ENCODE measurements at places on chromosomes 2 and 18.

DNA sequence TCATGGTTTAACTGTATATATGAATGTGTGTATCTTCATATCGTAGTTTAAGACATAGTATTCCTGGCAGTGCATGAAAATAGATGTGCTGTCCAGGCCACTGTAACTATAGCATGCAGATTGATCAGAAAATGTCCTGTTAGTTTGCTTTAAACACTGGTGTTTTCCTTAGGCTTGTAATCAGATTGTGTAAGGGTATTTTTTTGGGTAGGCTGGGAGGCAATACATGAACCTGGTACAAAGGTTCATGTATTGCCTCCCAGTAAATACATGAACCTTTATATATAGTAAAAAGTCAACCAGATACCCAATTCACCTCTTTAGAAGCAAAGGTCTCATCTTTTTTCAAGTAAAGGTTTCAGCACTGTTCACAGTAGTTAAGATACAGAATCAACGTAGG is 1.6 kb downstream of the COQ10B start:
- no peak for DNase-seq

GRCh38 chr2:8307606-8308180 is 374.2 kb upstream of the ID2 start:
- DNase-seq, result no peak

- DNase-seq, result no peak
Measured at GRCh38 chr2:159462201-159462785, 154.1 kb downstream of the BAZ2B start.

DNA sequence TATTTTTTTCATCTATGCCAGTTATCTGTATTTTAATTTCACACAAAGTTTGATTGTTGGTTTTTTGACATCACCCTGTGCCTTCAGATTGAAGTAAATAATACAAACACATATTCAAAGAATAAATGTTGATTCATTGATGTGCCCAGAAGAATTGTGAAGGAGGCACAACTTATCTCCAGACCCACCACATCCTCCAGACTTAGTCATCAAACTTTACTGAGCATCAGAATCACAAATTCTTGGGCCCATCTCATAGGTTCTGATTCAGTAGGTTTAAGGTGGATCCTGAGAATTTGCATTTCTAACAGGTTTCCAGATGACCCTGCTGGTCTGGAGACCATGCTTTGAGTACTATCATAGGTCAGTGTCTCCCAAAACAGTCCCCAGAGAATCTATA is 82.8 kb upstream of the PIK3C3 start:
- no peak for DNase-seq

- no peak for DNase-seq
Measured at GRCh38 chr2:192410319-192410718, 215.6 kb upstream of the TMEFF2 start.

- DNase-seq, result no peak
Measured at GRCh38 chr18:27301615-27302378, 116.7 kb upstream of the CHST9 start.

DNA sequence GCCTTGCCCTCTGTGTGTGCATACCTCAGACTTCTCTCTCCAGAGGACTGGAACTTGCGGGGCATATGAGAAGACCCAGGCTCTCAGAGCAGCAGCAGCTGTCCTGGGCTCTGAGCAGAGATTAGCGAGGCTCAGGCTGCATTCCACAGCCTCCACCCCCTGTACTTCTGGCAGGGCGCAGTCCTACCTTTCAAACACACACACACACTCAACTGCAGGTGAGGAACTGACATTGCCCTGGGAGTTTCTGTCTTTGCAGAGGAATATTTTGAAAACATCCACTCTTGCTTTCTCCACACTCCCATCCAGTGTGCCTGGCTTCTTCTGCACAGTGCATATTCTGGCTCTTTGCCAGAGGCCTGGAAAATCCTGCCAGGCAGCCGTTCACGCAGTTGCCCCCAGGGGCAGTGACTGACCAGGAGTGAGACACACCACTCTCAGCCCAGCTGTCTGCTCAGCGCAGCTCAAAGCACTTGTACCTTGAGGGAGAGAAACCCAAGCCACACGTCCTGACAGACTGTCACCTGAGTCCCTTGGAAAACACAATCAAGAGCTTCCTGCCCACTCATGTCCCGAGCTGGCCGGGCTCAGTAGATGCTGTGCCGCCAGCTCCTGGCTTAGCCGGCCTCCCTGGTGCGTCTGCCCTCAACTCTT is 460.8 kb downstream of the RNF144A start:
- no peak for DNase-seq

DNA sequence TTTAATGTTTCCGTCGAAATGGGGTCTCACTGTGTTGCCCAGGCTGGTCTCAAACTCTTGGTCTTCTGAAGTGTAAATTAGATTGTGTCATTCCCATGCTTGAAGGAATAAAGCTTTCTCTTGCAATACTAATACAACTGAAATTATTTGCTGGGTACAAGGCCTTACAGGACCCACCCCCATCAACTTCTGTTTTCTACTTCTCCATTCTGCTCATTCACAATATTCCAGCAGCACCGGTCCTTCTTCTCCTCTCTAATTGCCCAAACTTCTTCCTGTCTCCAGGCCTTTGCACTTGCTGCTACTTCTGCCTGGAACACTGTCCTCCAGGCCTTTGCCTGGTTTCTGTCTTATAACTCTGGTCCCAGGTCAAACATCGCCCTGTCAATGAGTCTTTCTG is 73.8 kb downstream of the APOB start:
- DNase-seq, result no peak

GRCh38 chr2:137508739-137509384 is 455.4 kb upstream of the HNMT start:
- no peak for DNase-seq

DNA sequence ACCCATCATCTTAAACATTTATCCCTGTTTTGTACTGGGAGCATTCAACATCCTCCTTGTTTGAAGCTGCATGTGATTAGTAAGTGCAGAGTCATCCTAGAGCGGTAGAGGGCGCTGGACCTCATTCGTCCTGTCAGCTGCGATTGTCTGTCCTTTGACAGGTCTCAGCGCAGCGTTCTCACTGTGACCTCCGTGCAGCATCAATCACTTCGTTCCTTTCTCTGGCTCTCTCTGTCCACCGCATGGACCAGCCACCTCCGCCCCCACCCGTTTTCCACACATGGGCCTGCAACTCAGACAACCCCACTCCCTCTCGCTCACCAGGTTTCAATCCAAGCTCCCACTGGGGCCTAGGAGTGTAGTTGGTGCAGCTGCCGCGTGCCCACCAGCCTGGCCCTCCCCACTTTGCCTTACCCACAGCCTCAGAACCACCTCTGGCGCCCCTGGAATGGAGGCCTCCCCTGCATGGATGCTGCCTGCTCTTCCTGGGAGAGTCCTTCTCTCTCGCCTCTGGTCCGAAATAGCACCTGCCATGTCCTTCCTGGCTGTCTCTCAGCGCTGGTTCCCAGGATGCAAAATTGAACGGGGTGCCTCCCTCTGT is 90.5 kb downstream of the NDUFA10 start:
- peak; percentile 15 for DNase-seq

DNA sequence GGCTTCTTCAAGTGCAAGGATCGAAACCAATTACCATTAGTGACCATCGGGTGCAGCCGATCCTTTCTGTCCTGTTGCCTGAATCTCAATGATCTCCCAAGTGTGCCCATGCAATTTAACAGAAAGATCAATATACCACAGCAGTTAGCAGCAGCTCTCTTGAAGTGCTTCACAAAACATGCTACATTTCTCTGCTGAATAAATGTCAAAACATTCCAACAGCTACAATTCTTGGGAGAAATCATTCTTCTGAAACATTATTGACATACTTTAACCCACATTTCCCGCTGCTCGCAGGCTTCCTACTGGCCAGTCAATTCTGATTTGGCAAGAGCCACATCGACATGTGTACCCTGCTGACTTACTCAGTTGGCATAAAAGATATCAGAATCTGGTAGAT is 907.7 kb downstream of the TMEM182 start:
- DNase-seq, result no peak

DNA sequence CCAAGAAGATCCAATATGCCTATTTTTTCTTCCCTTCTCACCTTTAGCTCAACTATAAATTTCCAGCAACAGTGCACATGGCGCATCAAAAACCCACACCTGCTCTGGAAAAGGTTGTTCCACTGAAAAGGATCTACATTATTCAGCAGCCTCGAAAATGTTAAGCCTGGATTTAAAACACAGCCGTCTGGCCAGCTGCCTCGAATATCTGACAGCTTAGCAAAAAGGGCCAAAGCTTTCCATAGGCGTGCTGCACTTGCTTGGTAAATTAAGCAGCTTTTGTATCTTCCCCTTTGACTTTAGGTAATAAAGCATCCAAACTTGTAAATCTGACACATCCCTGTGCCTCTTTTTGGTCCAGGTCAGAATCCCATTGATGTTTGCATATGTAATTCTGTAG is 20.5 kb downstream of the DAPL1 start:
- no peak for DNase-seq

DNA sequence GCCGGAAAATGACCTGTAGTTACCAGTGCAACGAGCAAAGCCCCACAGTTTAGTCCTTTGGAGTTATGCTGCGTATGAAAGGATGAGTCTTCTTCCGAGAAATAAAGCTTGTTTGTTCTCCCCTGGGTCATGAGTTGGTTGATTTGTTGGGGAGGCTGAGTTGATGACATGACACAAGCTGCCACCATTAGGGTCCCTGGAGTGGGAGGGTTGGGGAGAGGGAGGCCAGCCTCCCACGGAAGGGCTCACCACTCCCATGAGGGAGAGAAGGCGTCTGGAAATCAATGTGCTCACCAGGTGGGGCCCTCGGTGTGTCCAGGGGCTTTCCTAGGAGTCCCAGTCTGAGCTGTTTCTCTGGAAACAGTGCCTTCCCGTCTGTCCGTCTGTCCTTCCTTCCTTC is 7.4 kb upstream of the DGKD start:
- DNase-seq, result no peak

- DNase-seq, result no peak
Measured at GRCh38 chr2:20838016-20838415, 15.1 kb upstream of the LDAH start.

DNA sequence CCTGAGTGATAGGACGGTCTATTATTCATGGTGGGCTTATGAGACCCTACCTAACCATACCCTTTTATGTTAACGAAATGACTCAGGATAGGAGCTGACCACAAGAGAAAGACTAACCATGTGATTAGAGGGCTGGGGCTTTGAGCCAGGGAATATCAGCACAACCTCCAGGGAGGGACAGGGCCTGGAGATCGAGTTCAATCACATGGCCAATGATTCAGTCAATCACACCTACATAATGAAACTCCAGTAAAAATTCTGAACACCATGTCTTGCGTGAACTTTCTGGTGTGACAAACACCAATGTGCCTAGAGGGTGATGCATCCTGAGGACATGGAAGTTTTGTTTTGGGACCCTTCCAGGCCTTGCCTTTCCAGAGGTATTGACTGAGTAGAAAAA is 2.2 kb upstream of the TEX51 start:
- DNase-seq, result no peak

DNA sequence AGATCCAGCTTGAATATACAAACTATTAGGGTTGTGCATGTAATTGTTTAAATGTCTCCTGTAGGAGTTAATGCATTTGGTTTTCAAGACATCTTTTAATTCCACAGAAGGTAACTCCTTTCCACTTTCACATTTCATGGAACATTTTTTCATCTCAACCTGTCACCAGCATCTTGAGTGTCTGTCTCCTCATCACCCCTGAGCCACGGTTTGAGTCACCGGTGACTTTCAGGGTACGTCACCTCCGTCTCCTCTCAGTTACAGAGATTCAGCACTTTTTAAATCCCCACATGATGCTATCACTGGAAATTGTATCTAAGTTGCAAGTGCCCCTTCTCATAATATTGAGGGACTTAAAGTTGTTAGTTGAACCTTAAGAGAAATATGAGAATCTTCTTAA is 25.3 kb downstream of the GPR55 start:
- DNase-seq, result no peak

DNA sequence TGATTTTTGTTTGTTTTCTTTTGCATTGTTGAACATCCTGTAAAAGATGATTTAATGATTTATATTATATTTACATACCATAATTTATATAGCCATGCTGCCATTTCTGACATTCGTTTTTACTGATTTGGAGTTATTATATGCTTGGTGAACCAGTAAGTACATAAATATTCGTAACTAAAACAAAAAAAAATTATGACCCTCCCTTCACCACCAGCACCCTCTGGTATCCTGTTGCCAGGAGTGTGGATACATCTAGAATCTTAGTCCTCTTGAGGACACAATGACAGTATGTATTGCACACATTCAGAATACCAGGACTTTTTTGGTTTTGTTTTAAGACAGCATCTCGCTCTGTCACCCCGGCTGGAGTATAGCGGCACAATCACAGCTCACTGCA is 43.9 kb upstream of the B3GNT7 start:
- DNase-seq, result no peak

GRCh38 chr2:210899131-210899530 is 342.7 kb downstream of the CPS1 start:
- no peak for DNase-seq

DNA sequence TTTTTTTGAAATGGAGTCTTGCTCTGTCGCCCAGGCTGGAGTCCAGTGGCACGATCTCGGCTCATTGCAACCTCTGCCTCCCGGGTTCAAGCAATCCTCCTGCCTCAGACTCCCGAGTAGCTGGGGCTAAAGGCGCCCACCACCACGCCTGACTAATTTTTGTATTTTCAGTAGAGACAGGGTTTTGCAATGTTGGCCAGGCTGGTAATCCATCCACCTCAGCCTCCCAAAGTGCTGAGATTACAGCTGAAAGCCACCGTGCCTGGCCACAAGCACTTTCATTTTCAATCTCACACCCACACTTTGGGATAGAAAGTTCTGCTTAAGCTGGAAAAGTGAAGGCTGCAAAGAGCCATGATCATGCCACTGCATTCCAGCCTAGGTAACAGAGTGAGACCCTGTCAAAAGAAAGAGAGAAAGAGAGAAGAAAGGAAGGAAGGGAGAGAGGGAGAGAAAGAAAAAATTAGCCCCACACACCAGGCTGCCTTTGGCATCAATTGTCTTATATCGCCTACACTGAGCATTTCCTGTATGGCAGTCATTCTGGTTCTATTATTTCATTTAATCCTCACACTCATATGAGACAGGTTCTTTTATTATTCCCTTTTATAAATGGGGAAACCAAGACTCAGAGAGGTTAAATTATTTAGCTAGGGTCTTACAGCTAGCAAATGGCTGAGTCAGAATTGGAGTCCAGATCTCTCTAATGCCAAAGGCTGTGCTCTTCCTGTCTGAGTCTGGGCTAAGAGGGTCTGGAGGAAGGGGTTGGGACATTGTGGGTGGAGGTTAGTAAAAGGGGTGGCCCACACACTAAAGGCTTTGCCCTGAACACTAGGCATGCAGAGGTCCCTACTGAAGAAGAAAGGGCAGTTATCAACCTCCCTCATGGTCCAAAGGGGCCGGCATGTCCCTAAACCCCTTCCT is 37.9 kb upstream of the PKDCC start:
- no peak for DNase-seq

GRCh38 chr2:183038341-183039300 is at the start of gene NCKAP1:
Gene NCKAP1 (minus strand): TSS chr2:183038457. CDS start chr2:183038099, 358 bp downstream.
- DNase-seq, result peak; percentile 63

- DNase-seq, result no peak
Measured at GRCh38 chr18:46587600-46587999, 69.4 kb downstream of the LOXHD1 start.

GRCh38 chr2:100484390-100484789 is 14.1 kb downstream of the NMS start:
- no peak for DNase-seq

GRCh38 chr18:36314098-36314497 is 16.6 kb downstream of the FHOD3 start:
- no peak for DNase-seq
